ENCODE measurements at places on chromosomes 5 and 9.

DNA sequence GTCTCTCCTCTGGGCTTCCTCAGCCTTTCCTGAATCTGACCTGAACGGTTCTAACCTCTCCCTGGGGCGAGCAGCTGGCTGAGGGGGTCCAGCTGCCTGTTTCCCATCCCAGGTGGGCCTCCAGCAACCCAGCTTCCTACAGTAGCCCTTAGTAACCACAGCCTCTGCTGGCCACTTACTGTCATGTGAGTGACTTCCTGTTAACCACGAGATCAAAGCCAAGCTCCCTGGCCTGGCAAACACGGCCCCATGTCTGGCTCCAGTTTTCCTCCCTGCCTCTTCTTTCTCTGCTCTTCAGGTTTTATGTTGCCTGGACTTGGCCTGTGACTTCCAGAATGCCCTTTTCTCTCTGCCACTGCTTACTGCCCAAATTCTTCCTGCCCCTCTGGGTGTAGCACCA, 47.2 kb upstream of the DAB2IP start:
- no peak for DNase-seq

- DNase-seq: no peak
These were observed 11.7 kb downstream of the MPDZ start for GRCh38 chr9:13267743-13268142.

- no peak for DNase-seq
These were observed 674 bp downstream of the TSPAN17 start for GRCh38 chr5:176647843-176648473.

DNA sequence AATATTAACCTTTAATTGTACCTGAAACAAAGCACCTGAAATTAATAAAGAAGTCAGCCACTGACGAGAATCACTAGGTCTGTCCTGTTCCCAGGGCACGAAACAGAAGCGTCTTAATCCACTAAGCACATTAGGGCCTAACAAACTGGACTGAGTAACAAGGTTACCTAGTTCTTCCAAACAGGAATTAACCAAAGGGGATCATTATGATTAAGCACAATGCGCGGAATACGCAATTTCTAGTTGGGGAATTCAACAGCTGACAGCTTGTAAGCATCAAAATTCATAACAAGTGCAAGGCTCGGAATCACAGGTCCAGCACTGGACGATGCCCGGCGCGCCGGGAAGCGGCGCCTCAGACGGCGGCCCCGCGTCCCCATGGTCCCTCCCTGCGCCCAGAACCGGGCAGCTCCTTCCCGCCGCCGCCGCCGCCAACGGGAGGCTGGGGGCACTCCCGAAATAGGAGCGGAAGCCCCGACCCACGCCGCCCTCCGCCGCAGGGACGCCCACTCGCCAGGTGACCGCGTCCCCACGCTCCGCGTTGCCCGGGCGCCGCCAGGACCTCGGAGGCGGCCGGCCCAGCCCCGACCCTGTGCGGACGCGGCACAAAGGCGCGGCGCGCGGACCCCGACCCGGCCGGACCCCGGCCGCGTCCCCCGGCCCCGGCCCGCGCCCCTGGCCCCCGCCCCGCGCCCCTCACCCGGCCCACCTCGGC, 898 bp downstream of the CAMSAP1 start:
- no peak for DNase-seq

DNA sequence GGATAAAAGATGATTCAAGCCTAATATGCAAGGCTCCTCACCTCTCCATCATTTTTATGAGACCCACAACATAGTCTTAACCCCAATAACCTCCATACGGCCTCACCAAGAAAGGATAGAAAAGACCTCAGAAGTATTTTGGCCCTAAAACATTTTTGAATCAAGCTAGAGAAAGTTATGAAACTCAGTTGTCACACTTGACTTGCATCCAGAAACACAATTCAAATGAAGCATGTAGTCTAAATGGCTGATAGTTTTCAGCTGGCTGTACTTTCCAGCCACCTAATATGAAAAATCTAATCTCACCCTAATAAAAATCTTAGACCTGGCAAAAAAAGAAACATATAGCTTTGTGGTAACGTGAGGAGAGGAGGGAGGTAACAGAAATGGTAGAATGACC, 116.1 kb downstream of the ARL15 start:
- no peak for DNase-seq

- no peak for DNase-seq
These were observed 14.0 kb upstream of the HRCT1 start for GRCh38 chr9:35892051-35892450.

DNA sequence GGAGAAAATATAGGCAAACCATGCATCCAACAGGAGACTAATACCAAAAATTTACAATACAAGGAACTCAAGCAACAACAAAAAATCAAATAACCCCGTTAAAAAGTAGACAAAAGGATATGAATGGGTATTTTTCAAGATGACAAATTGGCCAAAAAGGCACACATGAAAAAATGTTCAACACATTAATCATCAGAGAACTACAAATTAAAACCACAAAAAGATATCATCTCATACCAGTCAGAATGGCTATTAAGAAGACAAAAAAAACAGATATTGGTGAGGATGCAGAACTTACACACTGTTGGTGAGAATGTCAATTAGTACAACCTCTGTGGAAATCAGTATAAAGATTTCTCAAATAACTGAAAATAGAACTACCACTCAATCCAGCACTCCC, 35.0 kb downstream of the TEX10 start:
- DNase-seq: no peak
